ENCODE measurements at places on chromosomes 11 and 22.

GRCh38 chr11:130160498-130161155, 1.0 kb downstream of the ST14 start:
- no peak for DNase-seq

GRCh38 chr22:44439356-44440223, 58.4 kb downstream of the RTL6 start:
- no peak for DNase-seq

- DNase-seq = no peak
These were observed 1038.5 kb downstream of the OPCML start for GRCh38 chr11:132493801-132494200.

DNA sequence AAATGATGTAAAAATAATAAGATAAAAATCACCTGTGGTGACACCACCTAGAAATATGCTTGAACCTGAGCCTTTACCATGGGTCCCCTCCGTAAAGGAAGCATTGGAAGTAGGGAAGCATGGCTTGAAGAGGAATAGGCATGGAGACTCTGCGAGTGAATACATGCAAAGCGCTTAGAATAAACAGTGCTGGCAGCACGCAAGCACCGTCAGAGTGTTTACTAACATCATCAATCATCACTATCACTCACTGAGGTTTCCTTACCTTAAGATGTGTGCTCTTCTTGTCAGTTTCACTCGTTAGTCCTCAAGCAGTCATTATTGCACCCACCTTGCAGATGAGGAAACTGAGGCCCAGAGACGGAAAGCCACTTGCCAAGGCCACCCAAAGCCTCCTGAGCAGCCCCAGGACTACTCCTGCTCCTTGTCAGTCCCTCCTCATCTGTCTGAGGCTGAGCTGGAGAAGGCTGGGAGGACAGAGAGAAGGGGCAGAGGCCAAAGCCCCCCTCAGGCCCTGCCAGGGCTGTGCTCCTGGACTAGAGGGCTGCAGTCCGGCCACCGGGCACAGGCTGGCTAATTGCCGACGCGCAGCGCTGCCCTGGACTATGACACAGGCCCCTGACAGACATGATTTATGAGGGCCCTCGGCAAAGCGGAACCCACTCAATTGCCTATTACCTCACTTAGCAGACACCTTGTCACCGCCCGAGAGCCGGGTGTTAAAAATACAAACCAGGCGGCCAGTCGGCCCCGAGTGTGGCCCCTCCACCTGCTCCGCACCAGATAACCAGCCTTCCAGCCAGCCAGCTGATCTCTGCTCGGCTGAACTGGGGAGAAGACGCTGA, 168.9 kb downstream of the MN1 start:
- DNase-seq = no peak

DNA sequence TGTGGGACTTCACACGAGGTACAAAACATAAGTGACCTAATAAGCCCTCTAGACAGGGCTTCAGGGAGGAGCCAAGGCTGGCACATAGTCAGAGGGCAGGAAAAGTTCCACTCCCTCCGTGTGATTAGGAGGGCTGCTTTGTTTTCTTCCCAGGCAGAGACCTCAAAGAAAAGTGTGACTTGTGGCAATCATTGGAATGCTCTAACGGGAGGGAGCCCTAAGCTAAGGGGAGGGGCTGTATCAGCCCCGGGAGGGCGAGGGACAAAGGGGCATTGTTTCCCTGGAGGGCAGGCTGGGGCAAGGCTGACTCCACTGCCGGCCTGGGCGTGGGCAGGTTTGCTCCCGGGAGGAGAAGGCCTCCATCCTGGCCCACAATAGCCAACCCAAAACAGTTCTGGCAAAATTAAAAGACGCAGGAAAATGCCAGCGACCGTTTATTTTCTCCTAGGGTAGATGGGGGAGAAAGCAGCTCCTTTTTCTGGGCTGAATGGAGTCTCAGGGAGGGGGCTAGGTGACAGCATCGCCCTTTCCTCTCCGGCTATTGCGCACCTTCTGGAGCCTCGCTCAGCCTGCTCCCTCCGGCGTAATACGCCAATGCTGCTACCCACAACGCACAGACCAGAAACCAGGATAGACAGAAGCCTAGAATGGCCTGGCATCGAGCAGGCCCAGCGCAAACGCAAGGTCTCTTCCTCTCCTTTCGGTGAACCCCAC, 60.2 kb downstream of the ENDOD1 start:
- DNase-seq = no peak

DNA sequence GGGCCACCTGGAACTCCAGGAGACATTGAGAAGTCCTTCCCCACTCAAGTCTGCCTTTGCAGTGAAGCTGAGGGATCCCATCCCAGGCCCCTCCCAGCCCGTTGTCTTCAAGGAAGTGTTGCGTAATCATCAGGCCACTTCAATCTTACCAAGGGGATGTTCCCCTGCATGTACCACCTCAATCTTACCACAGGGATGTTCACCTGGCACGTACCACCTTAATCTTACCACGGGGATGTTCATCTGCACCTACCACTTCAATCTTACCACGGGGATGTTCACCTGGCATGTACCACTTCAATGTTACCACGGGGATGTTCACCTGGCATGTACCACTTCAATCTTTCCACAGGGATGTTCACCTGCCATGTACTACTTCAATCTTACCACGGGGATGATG, 108.0 kb upstream of the SYN3 start:
- DNase-seq = no peak

- DNase-seq = peak; percentile 19
These were observed 100.3 kb upstream of the AKIP1 start for GRCh38 chr11:8810540-8811301.

GRCh38 chr11:111355956-111356659, 23.0 kb downstream of the POU2AF1 start:
- DNase-seq = no peak

- no peak for DNase-seq
These were observed 49.6 kb upstream of the TEAD1 start for GRCh38 chr11:12624595-12624994.

GRCh38 chr11:123000721-123001120, 19.1 kb upstream of the BSX start:
- DNase-seq = no peak

GRCh38 chr11:114166897-114167323, 107.4 kb downstream of the ZBTB16 start:
- DNase-seq = no peak

DNA sequence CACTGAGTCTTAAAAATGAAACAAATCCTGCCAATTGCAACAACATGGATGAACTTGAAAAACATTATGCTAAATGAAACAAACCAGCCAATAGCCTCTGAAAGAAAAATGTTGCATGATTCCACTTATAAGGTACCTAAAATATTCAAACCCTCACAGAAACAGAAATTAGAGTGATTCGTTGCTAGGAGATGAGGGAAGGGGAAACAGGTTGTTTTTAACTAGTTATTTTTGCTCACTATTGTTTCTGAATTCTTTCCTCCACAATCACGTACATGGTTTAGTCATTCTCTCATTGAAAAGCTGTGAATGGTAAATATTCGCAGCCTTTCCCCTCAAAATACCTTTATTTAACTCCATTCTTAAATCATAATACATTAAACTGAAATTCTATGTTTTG, 14.0 kb upstream of the TYR start:
- no peak for DNase-seq

DNA sequence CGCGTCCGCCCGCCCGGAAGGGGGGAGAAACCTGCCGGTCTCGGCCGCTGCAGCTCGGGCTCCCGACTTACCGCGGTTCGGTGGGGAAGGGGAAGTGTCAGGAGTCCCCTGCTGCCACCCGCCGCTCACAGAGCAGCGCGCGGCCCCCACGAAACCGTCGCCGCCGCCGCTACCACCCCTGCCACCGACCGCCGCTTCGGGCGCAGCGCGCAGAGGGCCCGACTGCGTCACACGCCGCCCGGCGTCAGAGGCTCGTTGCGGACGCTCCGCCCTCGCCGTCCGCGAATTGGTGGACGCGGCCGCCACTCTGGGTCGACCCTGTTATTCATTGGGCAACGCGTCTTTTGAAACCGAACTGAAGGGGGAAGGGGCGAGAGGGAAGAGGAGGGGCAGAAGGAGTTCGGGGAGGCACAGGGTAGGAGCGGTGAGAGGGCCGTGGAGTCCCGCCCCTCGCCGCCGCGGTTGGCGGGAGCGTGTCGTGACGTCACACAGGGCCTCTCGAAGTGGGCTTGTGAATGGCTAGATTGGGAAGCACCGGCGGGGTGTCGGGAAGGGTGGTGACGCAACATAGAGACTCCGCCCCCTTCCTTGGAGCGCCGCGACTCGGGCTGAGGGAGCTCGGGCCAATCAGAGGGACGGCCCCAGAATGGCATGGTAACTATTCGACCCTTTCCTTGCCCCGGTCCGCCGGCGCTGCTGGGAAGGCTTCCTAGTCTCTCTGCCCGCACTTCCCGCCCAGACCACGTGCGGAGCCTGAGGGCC, at the start of gene NUP98:
NUP98 (minus strand) TSS at position 226 of the 762 bp plus-strand sequence. CDS start 15,437 bp downstream, outside the sequence.
- DNase-seq = peak; percentile 100

GRCh38 chr11:64334764-64335735, 5.0 kb upstream of the CCDC88B start:
- peak; percentile 70 for DNase-seq

DNA sequence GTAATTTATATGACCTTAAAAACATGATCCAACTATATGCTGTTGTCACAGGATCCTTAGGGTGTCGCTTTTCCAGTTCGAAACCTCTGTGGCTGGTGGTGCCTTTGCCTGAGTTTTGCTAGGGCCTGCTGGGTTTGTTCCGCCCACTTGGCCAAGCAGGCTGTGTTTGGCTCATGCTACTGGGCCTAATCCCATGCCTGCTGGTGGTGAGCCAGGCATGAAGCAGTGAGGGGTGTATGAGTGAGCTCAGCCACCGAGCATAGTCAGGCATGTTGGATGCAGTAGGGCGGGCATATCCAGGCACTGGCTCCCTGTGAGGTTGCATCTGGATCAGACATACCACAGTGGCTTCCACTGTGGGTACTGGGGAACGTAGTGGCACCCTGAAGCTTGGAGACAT, 16.3 kb downstream of the NPAT start:
- DNase-seq = no peak

- DNase-seq = no peak
These were observed 34.1 kb upstream of the ZBTB16 start for GRCh38 chr11:114025329-114025907.

DNA sequence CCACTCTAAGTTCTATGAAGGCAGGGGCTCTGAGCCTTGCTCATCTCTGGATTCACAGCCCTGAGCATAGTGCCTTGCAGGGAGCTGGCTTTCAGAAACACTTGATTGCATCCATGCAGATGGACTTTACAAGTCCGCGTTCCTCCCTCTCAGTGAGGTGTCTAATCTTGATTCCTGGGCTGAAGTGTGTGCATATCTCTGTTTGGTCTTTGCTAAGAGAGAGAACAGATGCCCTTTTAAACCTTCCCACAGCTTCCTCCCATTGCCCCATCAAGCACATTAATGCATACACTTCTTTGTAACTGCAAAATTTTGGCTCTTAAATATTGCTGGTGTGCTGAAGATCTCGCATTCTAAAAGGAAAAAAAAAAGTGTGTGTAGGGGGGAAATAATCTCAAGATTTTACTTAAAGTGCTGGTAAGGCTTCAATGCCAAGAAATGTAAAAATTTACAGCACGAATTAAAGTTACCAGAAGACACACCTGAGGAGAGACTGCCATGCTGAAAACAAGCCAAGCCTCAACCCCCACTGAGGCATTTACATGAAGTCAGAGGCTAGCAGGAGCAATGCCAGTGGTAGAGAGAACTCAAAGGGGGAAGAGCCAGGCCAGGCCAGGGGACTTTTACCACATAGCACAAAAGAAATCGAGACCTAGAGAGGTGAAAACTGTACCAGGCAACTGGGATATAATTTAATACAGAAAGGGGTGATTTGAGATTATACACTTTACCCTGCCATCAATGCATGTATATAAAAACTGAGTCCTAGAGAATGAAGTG, 492.1 kb downstream of the SOX6 start:
- no peak for DNase-seq

DNA sequence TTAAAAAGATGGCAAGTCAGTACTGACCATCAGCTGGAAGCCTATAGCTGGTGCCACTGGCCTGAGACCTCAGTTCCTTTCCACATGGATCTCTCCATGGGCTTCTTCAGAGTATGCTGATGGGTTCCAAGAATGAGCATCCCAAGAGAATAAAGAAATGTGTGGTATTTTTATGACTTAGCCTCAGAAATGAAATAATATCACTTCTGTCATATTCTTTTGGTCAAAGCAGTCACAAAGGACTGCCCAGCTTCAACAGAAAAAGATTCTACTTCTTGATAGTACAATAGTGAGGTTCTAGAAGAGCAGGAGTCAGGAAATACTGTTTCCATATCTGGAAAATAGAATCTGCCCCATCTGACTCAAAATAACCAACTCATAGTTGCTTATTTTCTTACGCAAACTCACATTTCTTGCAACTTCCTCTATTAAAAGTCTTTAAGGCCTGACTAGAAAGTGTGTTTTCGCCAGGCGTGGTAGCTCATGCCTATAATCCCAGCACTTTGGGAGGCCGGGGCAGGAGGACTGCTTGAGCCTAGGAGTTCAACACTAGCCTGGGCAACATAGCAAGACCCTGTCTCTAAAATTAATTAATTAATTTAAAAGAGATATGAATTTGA, 116.9 kb downstream of the SIK3 start:
- DNase-seq = no peak

DNA sequence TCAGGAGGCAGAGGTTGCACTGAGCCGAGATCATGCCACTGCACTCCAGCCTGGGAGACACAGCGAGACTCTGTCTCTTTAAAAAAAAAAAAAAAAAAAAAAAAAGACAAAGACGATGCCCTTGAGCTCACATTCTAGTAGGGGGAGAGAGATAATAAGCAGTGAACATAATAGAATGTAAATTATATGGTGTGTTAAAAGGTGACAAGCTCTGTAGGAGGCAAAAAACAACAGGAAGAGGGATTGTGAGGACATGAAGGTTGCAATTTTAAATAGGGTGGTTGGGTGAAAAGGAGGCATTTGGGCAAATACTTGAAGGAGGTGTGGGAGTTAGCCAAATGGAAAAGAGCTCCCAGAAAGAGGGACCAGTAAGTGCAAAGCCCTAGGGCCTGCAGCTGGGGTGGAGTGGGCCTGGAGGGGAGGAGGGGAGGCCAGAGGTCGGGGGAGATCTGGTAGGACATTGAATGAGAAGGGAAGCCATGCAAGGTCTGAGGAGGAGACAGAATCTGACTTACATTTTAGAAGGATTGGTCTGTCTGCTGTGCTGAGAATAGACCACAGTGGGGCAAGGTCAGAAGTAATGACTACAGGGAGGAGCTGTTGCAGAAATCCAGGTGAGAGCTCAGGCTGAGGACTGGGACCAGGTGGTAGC, 26.6 kb downstream of the P2RY2 start:
- no peak for DNase-seq

- DNase-seq = no peak
These were observed 59.9 kb upstream of the POU2AF1 start for GRCh38 chr11:111438846-111439520.

GRCh38 chr11:131615611-131616010, 245.2 kb downstream of the NTM start:
- DNase-seq = no peak

Data from activated CD4-positive, alpha-beta memory T cell treated with anti-CD3 and anti-CD28 coated beads for 36 hours (primary cell).